ENCODE measurements at places on chromosomes 4 and X.

DNA sequence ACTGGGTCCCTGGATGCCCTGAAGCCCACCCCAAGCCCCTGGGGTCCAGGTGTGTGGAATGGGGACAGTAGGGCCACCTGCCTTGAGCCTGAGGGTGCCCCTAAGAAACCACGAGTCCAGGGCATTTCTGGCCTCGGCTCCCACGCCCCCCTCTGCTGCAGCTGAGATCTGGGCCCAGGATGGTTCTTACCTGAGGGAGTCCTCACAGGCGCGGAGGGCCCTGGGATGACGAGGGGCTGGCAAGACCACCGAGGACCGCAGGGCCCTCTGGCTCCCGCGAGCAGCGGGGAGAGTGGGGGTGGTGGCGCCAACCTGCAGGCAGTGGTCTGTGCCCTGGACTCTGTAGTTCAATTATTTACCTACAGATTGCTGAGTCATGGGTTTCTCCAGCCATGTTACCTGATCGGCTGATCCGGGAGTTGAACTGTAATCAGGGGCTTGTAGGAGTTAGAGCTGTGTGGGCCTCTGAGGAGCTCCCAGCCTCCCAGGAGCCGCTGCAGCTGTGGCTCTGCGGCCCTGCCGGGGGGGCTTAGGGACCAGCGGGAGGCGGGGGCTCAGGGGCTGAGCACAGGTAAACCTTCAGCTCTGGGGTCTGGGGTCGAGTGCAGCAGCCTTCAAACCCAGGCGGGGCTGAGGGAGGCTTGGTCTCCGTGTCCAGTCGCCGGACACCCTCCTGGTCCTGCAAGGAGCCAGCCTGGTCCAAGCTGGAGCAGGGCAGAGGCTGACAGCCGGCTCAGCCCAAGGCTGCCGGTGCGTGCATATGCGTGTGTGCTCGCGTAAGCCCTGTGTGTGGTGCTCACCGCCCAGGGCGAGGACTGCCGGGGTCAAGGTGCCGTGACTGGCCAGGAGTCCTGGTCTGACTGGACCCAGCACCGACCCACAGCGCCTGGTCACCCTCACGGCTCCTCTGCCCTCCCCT is at the start of gene SLC26A1:
TSS of gene SLC26A1 (minus strand) at position 294 of the 919 bp plus-strand sequence. CDS start 1,701 bp downstream, outside the sequence.
- peaks cover 14% of the 10 kb centered on the region for H3K27me3 ChIP-seq
- no peak within 1 kb of the TSS for H3K27ac ChIP-seq
- no peaks in the 10 kb centered on the region for H3K4me1 ChIP-seq
- no peak for DNase-seq
- no peaks in the 10 kb centered on the region for H3K36me3 ChIP-seq

DNA sequence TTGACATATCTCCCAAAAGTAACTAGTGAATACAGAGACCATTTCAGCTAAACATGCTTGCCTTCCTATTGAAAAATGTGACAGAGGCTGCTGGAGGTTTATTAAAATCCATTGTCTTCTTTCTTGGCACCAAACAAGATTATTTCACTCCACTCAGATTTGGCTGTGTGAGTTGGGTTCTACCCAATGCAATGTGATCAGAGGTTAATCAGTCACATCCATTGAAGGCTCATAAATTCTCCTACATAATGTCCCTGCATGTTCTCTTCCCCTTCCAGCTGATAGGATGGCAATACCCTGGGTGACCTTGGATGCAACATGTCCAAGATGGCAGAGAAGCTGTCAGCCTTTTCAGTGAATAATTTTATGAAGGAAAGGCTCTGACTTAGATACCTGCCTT is 54.5 kb downstream of the TKTL2 start:
- no peaks in the 10 kb centered on the region for H3K27me3 ChIP-seq
- H3K4me1 ChIP-seq = no peaks in the 10 kb centered on the region
- no peak overlapping the region for H3K4me3 ChIP-seq

DNA sequence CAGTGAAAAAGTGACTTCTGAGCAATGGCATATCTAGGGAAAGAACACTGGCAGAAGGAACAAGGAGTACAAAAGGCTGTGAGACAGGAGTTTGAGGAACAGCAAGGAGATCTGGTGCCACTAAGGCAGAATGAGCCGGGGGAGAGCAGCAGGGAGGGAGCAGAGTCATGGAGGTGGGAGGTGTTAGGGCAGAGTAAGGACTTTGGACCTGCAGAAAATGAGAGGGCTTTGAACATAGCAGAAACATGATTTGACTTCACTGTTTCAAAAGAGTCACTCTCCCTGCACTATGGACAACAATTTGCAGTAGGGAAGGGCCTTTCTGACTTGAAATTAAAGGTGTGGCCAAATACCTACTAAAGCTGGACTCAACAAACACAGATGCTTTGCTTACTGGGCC is 356.2 kb downstream of the ADGRL3 start:
- no peak for DNase-seq
- H3K27ac ChIP-seq = no peak overlapping the region
- H3K27me3 ChIP-seq = no peaks in the 10 kb centered on the region
- H3K36me3 ChIP-seq = no peaks in the 10 kb centered on the region
- no peak overlapping the region for H3K4me3 ChIP-seq
- no peaks in the 10 kb centered on the region for H3K4me1 ChIP-seq

- H3K27me3 ChIP-seq = no peaks in the 10 kb centered on the region
- DNase-seq = peak; percentile 2
- H3K36me3 ChIP-seq = no peaks in the 10 kb centered on the region
- no peaks in the 10 kb centered on the region for H3K4me1 ChIP-seq
These were observed 226.9 kb downstream of the FSTL5 start for GRCh38 chr4:161936625-161937550.

GRCh38 chr4:143306788-143307187 is 29.9 kb upstream of the GAB1 start:
- H3K4me1 ChIP-seq = peaks cover 8% of the 10 kb centered on the region
- H3K36me3 ChIP-seq = no peaks in the 10 kb centered on the region
- no peak overlapping the region for H3K27ac ChIP-seq
- H3K27me3 ChIP-seq = no peaks in the 10 kb centered on the region

DNA sequence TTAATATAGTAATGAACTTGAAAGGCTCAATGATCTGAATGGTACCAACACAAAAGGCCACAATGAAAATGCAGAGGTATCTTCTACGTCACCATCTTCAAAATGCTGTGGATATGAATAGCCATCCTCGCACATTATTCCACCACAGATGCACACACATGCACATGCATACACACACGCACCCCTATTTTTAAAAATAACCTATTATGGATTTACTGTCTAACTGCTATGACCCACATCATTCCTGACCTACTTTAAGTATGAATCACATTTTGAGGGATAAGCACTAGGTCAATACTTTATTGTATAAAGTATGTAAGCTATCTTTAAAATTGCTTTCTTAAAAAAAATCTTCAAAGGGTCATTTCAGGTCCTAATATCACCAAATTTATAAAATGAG is 24.4 kb upstream of the CORIN start:
- H3K4me1 ChIP-seq = peaks cover 28% of the 10 kb centered on the region
- H3K27me3 ChIP-seq = no peaks in the 10 kb centered on the region
- peak; percentile 58 for DNase-seq
- peak overlapping the region; percentile 6 for H3K4me3 ChIP-seq
- peak overlapping the region; percentile 54 for H3K27ac ChIP-seq

GRCh38 chr4:48195374-48195773 is 61.3 kb upstream of the TXK start:
- peaks cover 11% of the 10 kb centered on the region for H3K27me3 ChIP-seq
- no peak for DNase-seq
- H3K36me3 ChIP-seq = no peaks in the 10 kb centered on the region

- H3K27me3 ChIP-seq = no peaks in the 10 kb centered on the region
- H3K27ac ChIP-seq = no peak overlapping the region
- no peaks in the 10 kb centered on the region for H3K36me3 ChIP-seq
- no peaks in the 10 kb centered on the region for H3K4me1 ChIP-seq
- peak; percentile 56 for DNase-seq
These were observed 113.4 kb downstream of the BCOR start for GRCh38 chrX:39984191-39984956.

DNA sequence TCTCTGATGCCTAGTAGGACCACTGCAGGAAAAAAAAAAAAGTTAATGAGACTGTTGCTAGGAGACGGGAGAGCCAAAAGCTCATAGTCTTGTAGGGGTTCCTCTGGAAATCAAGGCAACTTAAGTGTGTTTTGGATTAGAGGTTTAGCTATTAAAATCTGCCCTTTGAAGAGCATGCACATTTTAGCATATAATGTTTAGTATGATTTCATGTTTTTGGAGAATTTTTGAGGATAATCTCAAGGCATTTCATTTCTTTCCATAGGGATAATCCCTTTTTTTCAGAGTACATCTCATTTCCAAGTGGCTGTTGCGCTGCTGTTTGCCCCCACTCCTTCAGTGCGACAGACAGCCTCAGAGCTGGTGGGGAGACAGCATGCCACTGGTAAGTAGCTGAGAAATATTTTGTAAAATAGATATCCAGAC is at the start of gene LINC00632:
TSS of gene LINC00632 (plus strand) at position 339 of the 426 bp plus-strand sequence.
- no peaks in the 10 kb centered on the region for H3K4me1 ChIP-seq
- no peaks in the 10 kb centered on the region for H3K36me3 ChIP-seq
- peaks cover 12% of the 10 kb centered on the region for H3K27me3 ChIP-seq
- DNase-seq = no peak

GRCh38 chr4:66017671-66018070 is 347.4 kb upstream of the EPHA5 start:
- no peaks in the 10 kb centered on the region for H3K4me1 ChIP-seq
- DNase-seq = no peak
- no peak overlapping the region for H3K27ac ChIP-seq
- H3K4me3 ChIP-seq = no peak overlapping the region
- no peaks in the 10 kb centered on the region for H3K27me3 ChIP-seq

GRCh38 chrX:112056476-112056875 is 26.1 kb downstream of the TRPC5 start:
- H3K27ac ChIP-seq = no peak overlapping the region
- DNase-seq = no peak
- H3K27me3 ChIP-seq = no peaks in the 10 kb centered on the region

DNA sequence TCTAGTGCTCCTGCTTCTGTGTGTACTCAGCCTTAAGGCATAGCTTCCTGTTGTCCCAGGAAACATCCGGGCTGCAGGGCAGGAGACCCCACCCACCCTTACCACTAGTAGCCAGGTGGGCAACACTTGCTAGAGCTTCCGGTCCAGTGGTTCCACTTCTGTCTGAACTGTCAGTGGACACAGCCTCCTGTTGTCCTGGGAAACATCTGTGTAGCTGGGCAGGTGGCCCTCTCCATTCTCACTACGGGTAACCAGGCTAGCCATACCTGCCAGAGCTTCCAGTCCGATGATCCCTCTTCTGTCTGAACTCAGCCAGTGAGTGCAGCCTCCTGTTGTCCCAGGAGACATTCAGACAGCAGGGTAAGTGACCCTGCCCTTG is 372.2 kb downstream of the INPP4B start:
- H3K4me3 ChIP-seq = no peak overlapping the region
- no peaks in the 10 kb centered on the region for H3K27me3 ChIP-seq
- no peak for DNase-seq
- no peaks in the 10 kb centered on the region for H3K36me3 ChIP-seq

DNA sequence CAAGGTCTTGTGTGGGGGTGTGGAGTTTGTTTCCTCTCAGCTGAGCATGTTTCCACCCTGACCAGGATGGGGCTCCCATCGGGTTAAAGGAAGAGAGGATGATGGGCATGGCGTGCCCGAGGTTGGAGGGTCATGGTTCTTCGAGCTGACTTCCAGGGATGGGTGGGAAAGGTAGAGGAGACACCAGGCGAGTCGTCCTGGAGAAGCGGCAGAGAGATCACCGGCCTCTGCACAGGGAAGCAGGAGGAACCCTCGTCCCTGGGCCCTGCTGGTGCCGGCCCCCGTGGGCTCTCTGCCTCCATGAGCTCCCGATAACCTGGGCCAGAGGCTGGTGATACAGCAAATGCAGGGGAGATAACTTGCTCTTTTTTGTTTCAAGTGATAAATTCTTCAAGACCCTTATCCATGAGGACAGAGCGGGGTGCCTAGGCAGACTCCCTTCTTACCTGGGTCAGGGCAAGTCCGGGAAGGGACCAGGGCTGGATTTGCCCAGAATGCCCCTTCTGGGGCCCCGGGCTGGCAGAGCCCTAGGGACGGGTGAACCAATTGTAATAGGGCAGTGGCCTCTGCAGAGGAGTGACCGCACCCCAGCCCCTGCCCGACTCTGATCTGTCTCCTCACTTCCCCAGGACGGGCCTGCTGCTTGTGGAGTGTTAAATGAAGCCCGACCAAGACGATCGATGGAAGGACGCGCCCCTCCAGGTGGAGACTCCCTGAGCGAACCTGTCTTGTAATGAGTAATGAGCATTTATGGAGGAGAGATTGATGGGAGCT is 63.0 kb downstream of the CPZ start:
- H3K4me3 ChIP-seq = no peak overlapping the region
- H3K27ac ChIP-seq = no peak overlapping the region
- H3K27me3 ChIP-seq = peaks cover 15% of the 10 kb centered on the region
- DNase-seq = no peak
- H3K36me3 ChIP-seq = no peaks in the 10 kb centered on the region
- H3K4me1 ChIP-seq = no peaks in the 10 kb centered on the region

DNA sequence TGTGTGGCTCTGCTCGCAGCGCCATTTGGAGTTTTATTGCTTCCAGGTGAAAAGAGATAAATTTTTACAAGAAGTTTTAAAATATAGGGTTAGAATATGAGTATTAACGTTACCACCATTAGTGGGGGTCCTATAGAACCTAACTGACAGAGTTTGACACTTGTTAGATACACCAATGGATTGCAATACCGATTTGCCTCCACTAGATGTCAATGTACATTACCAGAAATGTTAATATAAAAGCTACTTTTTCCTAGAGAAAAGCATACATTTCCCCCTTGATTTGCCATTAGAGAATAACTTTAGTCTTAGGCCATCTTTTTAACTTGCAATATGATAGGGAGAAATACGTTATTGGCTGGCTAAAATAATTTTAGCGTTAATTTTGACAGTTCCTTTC is 108.4 kb downstream of the LINC00632 start:
- H3K4me1 ChIP-seq = no peaks in the 10 kb centered on the region
- no peaks in the 10 kb centered on the region for H3K36me3 ChIP-seq
- no peaks in the 10 kb centered on the region for H3K27me3 ChIP-seq
- H3K4me3 ChIP-seq = no peak overlapping the region

DNA sequence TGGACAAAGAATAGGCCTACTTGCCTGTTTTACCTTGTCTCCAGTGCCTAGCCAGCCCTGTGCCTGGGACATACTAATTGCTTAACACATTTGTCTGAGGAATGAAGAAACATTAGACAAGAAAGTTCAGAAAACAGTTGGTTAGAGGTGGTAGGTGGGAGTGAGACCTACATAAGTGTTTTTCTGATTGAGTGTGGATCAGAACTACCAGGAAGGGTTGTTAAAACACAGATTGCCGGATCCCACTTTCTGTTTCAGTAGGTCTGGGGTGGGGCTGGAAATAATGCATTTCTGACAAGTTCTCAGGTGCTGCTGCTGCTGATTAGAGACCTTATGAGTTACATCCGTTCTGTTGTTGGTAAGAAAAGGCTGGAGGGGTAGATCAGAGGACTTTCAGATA is 5.7 kb upstream of the JADE1 start:
- H3K4me3 ChIP-seq = no peak overlapping the region
- no peaks in the 10 kb centered on the region for H3K36me3 ChIP-seq
- no peaks in the 10 kb centered on the region for H3K27me3 ChIP-seq

GRCh38 chrX:43655151-43656004 is 721 bp upstream of the MAOA start:
- no peaks in the 10 kb centered on the region for H3K4me1 ChIP-seq
- no peaks in the 10 kb centered on the region for H3K27me3 ChIP-seq
- no peak overlapping the region for H3K27ac ChIP-seq

All from GM23248 (cell line).